IgD-negative memory B cell (primary cell): ENCODE measurements at places on chromosomes 5 and 9. TPM values are rescaled to one million over a fixed set of nuclear protein-coding genes. Genes with fewer than 3 reads are reported as not detected.

Gene LRRC14B
- not detected for polyA plus RNA-seq

Gene HTR4
- not detected for polyA plus RNA-seq

Gene SPINK7
- not detected for polyA plus RNA-seq

Gene MIGA2
- 11.4 TPM for polyA plus RNA-seq

Gene PCDHGA6
- 0.08 TPM for polyA plus RNA-seq

Gene ACTBL2
- not detected for polyA plus RNA-seq

Gene ACSL6
- 0.11 TPM for polyA plus RNA-seq

Gene RBM22
- 69.5 TPM for polyA plus RNA-seq
